Liver (tissue), 10 donors: ENCODE measurements at places on chromosomes 1 and 21. TPM values are rescaled to one million over a fixed set of nuclear protein-coding genes. Genes with fewer than 3 reads are reported as not detected.

Gene LDLRAD2
- 0.23 TPM for total RNA-seq

GRCh38 chr1:41322835-41323234 lies 38.4 kb upstream of the FOXO6 start:
- no peak for DNase-seq

GRCh38 chr1:5831600-5832335 lies 160.5 kb downstream of the NPHP4 start:
- DNase-seq, result no peak

DNA sequence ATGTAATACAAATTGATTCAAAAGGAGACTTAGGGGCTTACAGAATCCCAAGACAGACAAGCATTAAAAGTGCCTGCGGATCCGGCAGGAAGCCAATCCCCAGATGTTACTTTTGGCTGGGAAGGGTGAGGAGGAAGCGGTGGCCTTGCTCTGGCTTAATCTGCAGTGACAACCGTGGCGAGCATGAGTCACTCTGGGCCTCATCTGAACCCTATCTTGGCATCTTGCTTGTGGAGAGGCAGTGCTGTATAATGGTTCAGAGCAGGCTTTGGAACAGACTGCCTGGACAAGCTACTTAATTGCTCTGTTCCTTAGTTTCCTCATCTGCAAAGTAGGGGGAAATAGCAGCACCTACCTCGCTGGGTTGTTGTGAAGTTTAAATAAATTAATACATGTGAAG lies 74.1 kb downstream of the XCL2 start:
- DNase-seq, result no peak

GRCh38 chr1:219544163-219544846 lies 68.6 kb downstream of the ZC3H11B start:
- no peak for DNase-seq

DNA sequence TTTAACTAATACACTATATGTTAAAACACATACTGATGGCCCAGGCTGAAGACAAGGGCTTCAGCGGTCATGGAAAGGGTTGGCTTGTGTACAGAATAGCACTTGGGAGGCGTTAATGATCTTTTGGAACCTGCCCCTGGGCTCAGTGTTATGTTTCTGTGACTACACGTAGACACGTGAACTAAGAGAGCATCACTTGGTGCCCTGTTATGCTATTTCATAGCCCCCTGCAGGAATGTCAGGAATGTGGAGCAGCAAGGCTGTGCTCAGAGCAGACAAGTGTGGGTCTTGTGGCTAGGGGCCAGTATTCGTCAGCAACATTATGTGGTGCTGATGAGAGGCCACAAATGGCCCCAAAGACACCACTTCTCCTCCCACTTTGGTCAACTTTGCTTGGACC lies 132.4 kb downstream of the MAP3K21 start:
- DNase-seq, result no peak

DNA sequence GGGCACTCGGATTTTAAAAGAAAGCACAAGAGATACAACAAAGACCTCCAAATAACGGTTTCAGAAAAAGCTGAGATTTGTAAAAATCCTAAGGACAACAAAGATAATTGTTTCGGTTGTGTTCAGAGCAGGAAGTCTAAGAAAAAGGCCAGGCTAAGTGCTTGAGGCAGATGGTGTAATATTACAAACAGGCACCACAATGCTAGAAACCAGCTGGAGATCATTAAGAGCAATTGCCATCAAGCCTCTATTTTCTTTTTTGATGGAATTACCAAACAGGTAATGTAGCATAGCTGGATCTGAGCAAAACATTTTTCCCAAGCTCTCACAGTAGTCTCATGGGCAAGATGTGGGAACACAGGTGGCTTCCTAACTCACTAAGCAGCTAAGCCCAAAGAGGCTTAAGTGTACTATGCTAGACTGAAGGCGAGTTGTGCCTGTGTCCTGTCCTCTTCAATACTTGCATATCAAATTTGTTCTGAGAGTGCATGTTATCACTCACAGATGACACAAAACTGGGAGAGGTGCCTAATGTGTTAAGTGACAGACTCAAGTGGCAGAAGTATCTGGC lies 161.6 kb downstream of the GLUL start:
- DNase-seq, result no peak

DNA sequence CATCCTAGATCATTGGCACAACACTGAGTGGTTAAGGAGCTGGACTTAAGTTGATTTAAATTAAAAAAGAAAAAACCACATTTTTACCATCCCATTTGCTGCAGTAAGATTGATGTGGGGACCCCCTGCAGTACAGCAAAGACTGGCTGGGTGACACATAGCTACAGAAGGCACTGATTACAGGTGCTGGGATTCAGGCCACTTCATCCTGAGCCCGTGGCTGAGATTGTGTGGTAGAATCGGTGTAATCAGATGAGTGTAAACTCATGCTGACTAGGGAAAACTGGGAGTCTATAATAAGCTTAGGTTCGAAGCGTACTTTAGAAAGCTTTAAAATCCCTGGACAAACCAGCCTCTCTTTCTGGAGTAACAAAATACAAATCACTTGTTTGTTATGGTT lies 70.1 kb downstream of the SLC25A24 start:
- DNase-seq, result no peak
